Anterior cingulate cortex (tissue), 58 donors: ENCODE measurements at places on chromosomes 1 and 21.

GRCh38 chr1:227742738-227743715, 7.8 kb downstream of the SNAP47 start:
- DNase-seq: no peak

GRCh38 chr1:204505674-204506200, 10.5 kb upstream of the MDM4 start:
- DNase-seq: no peak

DNA sequence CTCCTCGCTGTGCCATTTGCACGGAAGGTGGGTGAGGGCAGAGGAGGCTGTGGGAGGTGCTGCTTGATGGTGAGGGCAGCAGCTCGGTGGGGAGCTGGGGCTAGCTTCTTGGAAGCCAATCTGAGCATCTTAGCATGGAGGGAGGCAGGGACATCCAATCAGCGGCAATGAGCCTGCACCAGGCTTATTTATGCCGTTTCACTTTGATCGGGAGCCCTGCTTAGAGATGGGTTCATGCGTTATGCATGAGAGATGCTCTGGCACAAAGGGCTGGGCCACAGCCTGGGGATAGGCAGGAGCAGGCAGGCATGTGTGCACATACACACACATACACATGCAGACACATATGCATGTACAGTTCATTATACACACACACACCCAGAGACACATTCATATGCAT, 220.2 kb downstream of the GRIK3 start:
- DNase-seq: no peak

- DNase-seq: no peak
Measured at GRCh38 chr1:1293263-1294249, 13.3 kb downstream of the SCNN1D start.

GRCh38 chr1:3074297-3074741, 5.3 kb downstream of the PRDM16 start:
- DNase-seq: no peak
